ENCODE measurements at places on chromosomes 1 and 21.
A peak's percentile ranks its signal among the peaks of the same experiment; 100 is the strongest.

- no peak for DNase-seq
These were observed 97.3 kb downstream of the USH2A start for GRCh38 chr1:216325946-216326345.

DNA sequence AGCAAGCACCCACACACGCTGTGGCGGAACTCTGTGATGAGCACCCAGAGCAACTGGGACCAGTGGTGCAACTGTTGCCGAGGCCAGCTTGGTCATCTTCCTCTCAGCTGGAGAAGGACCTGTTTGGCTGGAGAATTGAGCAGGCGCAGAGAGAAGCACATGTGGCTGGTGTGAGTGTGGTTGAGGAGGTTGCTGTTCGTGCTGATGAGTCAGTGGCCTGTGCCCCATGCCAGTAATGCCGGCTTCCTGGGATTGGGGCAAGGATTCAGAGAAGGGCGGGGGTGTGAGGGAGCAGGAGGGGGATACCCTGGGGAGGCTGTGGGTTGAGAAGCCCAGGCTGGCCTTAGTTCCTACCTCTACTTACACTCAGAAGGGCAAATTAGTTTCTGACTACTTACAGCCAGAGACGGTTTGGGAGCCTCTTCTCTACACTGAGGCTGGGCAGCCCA is 57.5 kb upstream of the EPS8L3 start:
- DNase-seq, result peak; percentile 81

DNA sequence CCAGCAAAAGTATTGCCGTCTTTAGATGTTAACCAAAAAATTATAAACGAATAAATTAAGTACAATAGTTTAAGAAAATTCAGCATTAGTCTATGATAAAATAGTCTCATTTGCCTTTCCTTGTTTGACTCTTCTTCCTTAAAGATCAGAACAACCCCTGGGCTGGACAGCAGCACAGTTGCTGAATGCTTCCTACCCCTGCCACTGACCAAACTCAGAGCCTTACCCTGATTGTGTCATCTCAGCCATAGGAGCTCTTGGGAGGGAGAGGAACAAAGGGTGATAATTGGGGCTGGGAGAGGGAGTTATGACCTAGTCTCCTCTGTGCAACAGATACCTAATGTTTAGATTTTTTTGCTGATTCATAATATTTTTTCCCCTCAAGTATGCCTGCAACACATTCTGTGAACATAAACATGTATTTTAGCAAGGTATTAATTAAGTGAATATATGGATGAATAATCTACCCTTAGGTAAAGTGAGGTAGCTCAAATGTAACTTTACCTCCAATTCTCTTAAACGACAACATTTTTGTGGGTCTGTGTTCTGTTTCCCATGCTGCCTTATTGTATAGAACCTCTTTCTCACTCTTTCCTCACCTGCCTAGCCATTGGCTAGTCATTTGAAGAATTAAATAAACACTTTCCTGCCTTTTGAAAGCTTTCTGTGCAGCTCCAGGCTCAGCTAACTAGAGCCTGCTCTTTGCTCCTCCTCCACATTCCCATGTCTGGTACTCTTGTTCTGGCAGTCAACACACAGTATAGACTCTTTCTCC is 46.1 kb downstream of the FGGY start:
- no peak for DNase-seq

- DNase-seq, result no peak
These were observed 14.5 kb downstream of the NUAK2 start for GRCh38 chr1:205306929-205307566.

DNA sequence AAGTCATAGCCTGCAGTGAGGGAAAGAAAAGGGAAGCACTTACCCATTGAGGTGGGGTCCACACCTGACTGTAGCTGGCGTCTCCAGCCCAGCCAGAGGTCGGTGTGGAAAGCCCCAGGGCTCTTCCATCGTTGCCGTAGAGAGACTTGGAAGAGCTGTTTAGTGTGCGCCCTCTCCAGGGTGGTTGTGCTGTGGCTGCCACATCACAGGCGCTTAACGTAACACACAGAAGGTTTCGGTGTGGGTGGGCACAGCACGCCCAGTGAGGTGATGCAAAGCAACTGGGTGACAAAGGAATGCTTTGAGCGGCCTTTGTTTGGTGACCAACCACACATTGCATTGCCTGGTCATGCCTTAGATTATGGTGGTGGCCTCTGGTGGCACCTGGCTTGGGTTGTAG is 36.8 kb upstream of the KIF1B start:
- no peak for DNase-seq

- no peak for DNase-seq
These were observed 64.9 kb upstream of the FCGR2A start for GRCh38 chr1:161440312-161440894.

GRCh38 chr1:192474080-192474683 is 101.4 kb upstream of the RGS1 start:
- no peak for DNase-seq

GRCh38 chr1:35030338-35030737 is 1.4 kb downstream of the ZMYM6 start:
- DNase-seq, result no peak

- peak; percentile 44 for DNase-seq
These were observed 45.5 kb downstream of the CD46 start for GRCh38 chr1:207797229-207797973.

- DNase-seq, result no peak
These were observed 709 bp upstream of the SLC41A1 start for GRCh38 chr1:205813755-205814058.

GRCh38 chr21:25297117-25297516 is 310.2 kb downstream of the MRPL39 start:
- no peak for DNase-seq

GRCh38 chr1:163970699-163971098 is 588.3 kb upstream of the PBX1 start:
- DNase-seq, result no peak

DNA sequence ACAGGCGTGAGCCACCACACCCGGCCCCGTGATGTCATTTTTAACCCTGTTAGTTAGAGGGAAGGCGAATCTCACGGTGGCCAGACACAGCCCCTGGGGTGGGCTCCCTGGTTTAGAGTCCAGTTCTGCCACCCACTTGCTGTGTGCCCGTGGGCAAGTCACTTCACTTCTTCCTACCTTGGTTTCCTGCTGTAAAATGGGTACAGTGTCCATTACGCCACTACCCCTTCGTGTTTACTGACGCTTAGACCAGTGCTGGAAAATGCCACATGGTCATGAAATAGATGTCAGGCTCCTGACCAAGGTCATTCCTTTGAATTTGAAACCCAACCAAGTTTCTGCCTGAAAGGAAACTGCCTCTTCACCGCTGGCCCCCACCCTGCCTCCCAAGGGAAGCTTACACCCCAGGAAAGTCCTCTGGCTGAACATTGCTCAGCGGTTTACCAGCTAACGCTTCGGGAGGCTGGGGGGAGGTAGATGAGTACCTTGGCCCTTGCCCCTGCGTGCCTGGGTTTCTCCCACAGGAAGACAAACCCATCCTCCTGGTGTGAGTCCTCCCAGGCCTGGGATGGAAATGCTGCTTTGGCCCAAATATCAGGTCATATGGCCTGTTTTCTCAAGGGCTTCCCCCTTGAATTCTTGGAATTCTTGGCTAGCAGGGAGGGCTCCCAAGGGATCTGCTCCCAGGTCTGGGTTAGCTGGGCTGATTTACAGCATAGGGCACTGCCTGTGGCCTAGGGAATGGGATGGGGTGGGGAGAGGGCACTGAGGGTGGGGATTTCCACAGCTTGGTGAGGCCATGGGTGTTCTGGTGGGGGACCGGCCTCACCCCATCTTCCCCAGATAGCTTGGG is 7.6 kb upstream of the AADACL4 start:
- no peak for DNase-seq

DNA sequence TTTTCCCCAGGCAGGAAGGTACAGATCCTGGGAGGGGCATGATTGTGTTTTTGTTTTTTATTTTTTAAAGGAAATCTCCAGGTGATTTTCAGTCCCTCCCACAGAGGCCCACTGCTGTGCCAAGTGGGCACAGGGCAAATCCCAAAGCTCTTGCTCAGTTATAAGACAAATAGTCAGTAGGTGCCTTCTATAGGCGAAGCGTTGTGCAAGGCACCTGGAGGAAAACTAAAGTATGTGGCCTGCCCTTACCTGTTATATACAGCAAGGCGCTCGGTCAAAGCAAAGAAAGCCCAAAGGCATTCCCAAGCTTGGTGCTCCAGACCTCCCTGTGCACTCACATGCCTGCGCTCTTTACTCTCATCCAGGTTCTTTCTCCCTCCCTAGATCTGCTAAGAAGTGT is 81.0 kb downstream of the KCNJ15 start:
- DNase-seq, result no peak
